ENCODE measurements at places on chromosomes 5 and 9. TPM values are rescaled to one million over a fixed set of nuclear protein-coding genes. Genes with fewer than 3 reads are reported as not detected.

The KCNMB1 gene
- total RNA-seq: 0.22 TPM

GRCh38 chr5:77981820-77982219 is 205.7 kb upstream of the TBCA start:
- no peak for DNase-seq

The MEIKIN gene
- total RNA-seq: not detected

GRCh38 chr9:1046639-1047572 is 3.3 kb upstream of the DMRT2 start:
- no peak for DNase-seq

GRCh38 chr5:10235350-10235749 is 14.3 kb downstream of the ATPSCKMT start:
- DNase-seq: no peak

The DMRT3 gene
- not detected for total RNA-seq

The AOPEP gene
- total RNA-seq: 15.0 TPM

The CSNK1G3 gene
- total RNA-seq: 45.6 TPM

All from H9 (cell line).